ENCODE measurements at places on chromosomes 4 and X. TPM values are rescaled to one million over a fixed set of nuclear protein-coding genes. Genes with fewer than 3 reads are reported as not detected.
A peak's percentile ranks its signal among the peaks of the same experiment; 100 is the strongest.

GRCh38 chrX:38086451-38087215, 80.3 kb downstream of the SYTL5 start:
- H3K36me3 ChIP-seq: no peaks in the 10 kb centered on the region
- DNase-seq: no peak
- H3K27me3 ChIP-seq: no peaks in the 10 kb centered on the region
- H3K4me3 ChIP-seq: no peak overlapping the region

GRCh38 chrX:119672426-119672825, 20.5 kb downstream of the SEPTIN6 start:
- no peak for DNase-seq
- no peaks in the 10 kb centered on the region for H3K36me3 ChIP-seq
- no peaks in the 10 kb centered on the region for H3K27me3 ChIP-seq
- no peak overlapping the region for H3K4me3 ChIP-seq
- H3K27ac ChIP-seq: no peak overlapping the region

- no peak overlapping the region for H3K4me3 ChIP-seq
- no peaks in the 10 kb centered on the region for H3K36me3 ChIP-seq
- H3K4me1 ChIP-seq: no peaks in the 10 kb centered on the region
- H3K27me3 ChIP-seq: no peaks in the 10 kb centered on the region
Measured at GRCh38 chr4:9952415-9952950, 68.8 kb downstream of the SLC2A9 start.

- DNase-seq: no peak
- H3K27me3 ChIP-seq: no peaks in the 10 kb centered on the region
- H3K4me3 ChIP-seq: no peak overlapping the region
Measured at GRCh38 chr4:60133375-60133774, 1066.8 kb upstream of the ADGRL3 start.

GRCh38 chr4:137909529-137910309, 332.4 kb downstream of the SLC7A11 start:
- H3K4me1 ChIP-seq: no peaks in the 10 kb centered on the region
- H3K36me3 ChIP-seq: no peaks in the 10 kb centered on the region
- H3K4me3 ChIP-seq: no peak overlapping the region
- no peak overlapping the region for H3K27ac ChIP-seq

DNA sequence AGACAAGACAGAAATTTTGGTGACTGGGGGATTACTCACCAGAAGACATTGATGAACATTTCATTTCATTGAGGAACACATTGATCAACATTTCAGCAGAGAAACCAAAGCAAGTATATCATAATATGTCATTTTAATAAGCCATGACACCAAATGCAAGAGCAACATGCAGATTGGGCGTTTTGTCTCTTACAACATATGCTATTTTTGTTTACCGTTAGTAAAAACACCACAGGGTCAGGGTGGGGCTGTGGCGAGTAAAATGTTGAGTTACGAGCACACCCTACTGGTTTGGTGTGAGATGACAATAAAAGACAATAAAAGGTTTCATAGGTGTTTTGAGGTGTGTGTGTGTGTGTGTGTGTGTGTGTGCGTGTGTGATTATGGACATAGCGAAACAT, 294.5 kb downstream of the PDGFC start:
- peak; percentile 64 for DNase-seq
- H3K36me3 ChIP-seq: no peaks in the 10 kb centered on the region
- H3K27ac ChIP-seq: no peak overlapping the region

GRCh38 chrX:3541336-3541735, 172.1 kb downstream of the PRKX start:
- H3K36me3 ChIP-seq: no peaks in the 10 kb centered on the region
- H3K4me1 ChIP-seq: no peaks in the 10 kb centered on the region
- DNase-seq: no peak
- no peak overlapping the region for H3K4me3 ChIP-seq

DNA sequence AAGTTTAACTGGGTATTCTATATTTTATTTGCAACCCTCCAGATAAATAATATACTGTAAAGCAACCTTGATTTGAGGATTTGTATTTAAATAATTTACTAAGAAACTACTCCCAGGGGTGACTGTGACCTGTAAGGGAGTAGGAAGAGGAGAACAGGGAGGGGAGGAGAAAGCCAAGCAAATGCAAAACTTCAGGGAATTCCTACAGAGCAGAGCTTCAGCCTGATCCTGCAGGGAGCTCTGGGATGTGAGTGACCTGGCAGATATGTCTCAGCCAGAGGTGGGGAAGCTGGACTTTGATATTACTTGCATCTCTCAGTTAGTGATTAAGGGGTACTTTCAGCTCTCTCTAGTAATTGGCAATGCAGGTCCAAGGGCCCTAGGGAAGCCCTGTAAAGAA, 302.0 kb downstream of the FRMPD4 start:
- no peaks in the 10 kb centered on the region for H3K27me3 ChIP-seq
- no peak overlapping the region for H3K27ac ChIP-seq
- H3K36me3 ChIP-seq: no peaks in the 10 kb centered on the region

DNA sequence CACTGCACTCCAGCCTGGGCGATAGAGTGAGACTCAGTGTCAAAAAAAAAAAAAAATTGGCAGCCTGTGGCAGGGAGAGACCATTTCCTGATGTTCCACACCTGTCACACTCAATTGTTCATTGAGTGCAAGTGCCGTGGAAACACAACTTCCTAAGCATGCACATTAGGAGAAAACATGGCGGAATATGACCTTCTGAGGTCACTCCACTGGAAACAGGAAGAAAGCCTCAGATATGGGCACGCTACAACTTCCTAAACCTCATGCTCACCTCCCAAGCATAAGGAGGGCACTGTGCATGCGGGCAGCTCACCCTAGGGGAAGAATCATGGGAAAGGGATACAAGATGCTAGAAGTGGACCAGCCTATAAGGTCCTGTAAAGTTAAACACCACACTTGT, 28.5 kb upstream of the CD99 start:
- DNase-seq: no peak
- H3K4me1 ChIP-seq: no peaks in the 10 kb centered on the region
- no peaks in the 10 kb centered on the region for H3K27me3 ChIP-seq
- no peaks in the 10 kb centered on the region for H3K36me3 ChIP-seq
- no peak overlapping the region for H3K4me3 ChIP-seq

DNA sequence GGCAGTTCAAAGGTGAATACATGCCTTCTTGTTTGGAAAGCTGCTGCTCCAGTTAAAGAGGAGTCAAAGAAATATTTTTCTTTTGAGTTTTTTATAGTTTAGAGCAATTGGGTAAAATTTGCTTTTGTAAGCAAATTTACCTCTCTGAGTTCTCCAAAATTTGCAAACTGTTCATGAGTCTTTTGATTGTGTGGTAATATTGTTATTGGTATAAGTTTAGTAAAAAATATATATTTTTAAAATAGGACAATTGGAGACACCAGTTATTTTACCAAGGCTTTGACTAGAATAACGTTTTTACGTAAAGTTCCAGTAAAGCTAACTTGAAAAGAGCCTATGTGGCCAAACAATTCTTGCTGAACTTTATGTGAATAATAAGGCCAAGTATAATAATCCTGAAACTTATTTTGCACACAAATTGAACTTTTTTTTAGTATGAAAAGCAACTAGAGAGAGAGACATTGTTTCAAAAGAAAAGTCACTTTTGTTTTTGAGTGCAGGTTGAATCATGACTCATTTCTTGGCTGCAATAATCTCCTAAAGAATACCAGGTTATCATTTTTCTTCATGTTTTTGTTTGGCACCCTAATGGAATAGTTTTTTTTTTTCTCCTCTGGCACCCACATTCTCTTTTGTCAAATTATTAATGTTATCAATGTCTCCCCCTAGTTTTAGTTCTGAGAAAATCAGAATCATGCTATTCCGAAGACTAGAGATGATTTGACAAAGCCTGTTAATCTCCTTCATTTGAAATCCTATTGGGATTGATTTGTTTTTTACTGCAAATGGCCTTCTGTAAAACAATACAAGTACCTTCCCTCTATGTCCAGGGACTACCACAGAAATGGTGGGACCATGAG, 57.1 kb downstream of the UGT2B10 start:
- no peak for DNase-seq
- no peaks in the 10 kb centered on the region for H3K4me1 ChIP-seq

GRCh38 chr4:138616775-138617174, 374.6 kb upstream of the SLC7A11 start:
- H3K4me3 ChIP-seq: no peak overlapping the region
- no peak overlapping the region for H3K27ac ChIP-seq
- DNase-seq: no peak

DNA sequence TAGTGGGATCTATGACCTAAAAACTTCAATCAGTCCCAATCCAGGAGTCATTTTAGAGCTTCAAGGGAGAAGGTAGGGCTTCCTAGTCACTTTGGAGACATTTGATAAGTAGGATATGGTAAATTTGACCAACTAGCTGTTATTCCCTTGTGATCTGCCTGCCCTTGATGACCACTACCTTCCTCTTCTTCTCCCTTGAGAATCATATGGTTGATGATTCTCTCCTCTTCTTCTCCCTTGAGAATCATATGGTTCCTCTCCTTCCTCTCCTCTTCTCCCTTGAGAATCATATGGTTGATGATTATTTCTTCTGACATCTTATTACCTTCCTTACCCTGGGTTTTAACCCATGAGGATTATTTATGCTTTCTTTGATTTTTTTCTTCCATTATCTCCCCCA, 482.6 kb upstream of the TENM3 start:
- H3K36me3 ChIP-seq: no peaks in the 10 kb centered on the region
- H3K27ac ChIP-seq: no peak overlapping the region
- no peak for DNase-seq
- no peak overlapping the region for H3K4me3 ChIP-seq
- H3K4me1 ChIP-seq: no peaks in the 10 kb centered on the region
- H3K27me3 ChIP-seq: peaks cover 12% of the 10 kb centered on the region

DNA sequence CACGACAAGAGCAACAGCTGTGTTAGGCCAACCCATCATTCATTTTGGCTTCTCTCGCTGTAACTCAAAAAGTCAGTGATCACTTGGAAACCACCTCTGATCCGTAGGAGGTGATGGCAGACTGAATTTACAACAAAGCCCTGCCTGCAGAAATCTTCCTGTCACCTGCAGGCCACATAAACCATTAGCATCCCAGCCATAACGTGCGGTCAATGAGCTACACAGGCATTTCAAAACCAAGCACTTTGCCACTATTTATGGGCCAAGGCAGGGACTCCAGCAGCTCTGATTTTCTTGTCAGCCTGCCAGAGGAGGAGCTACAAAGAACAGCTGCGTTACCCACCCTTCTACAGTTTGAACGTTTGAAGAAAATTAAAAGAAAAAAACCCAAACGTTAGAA, 228.1 kb upstream of the PPARGC1A start:
- no peaks in the 10 kb centered on the region for H3K36me3 ChIP-seq
- H3K27me3 ChIP-seq: no peaks in the 10 kb centered on the region
- H3K4me3 ChIP-seq: no peak overlapping the region
- H3K27ac ChIP-seq: no peak overlapping the region
- no peak for DNase-seq

GRCh38 chr4:106126062-106126461, 189.9 kb downstream of the TBCK start:
- no peaks in the 10 kb centered on the region for H3K27me3 ChIP-seq
- DNase-seq: no peak
- no peak overlapping the region for H3K4me3 ChIP-seq

GRCh38 chr4:95061220-95061619, 303.5 kb downstream of the BMPR1B start:
- no peak overlapping the region for H3K4me3 ChIP-seq
- H3K27me3 ChIP-seq: no peaks in the 10 kb centered on the region

DNA sequence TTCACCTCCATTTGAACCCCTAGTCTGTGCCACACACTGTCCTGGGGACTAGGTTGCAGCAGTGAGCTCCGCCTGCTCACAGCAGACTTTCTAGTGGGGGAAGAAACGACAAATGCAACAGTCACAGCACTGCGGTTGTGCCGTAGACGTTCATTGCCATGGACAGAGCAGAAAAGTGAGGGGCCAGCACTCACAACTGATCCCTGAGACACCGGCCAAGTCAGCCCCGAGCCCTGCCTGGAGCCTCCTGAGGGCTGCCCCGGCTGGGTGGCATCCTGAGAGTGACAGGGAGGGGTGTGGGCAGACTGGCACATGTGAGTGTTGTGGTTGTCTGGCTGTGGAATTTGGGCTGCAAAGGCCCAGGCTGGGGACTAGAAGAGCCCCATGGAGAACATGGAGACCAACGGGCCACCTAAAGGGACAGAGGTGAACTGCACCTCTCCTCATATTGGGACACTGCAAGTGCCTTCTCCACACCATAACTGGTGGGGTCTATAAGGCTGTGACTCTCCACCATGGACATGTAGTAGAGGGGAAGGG, 4.6 kb downstream of the DUSP9 start:
- no peak overlapping the region for H3K27ac ChIP-seq
- no peaks in the 10 kb centered on the region for H3K27me3 ChIP-seq
- H3K36me3 ChIP-seq: no peaks in the 10 kb centered on the region
- no peak overlapping the region for H3K4me3 ChIP-seq
- DNase-seq: no peak

DNA sequence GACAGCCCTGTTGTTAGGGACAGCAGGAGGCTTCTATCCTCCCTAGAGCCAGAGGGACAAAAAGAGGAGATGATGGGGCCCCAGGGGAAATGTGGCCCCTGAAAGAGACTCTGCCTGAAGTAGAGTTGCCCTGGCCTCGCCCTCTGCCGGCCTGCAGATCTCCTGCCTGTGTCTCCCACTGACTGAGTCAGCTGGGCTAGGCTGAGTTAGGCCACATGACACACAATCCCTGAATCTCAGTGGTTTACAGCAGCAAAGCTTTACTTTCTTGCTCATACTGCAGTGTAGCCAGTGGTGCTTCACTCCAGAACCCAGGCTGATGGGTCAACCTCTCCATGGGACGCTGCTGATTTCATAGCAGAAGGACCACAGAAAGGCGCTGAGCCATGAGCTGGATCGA, 23.5 kb downstream of the DRD5 start:
- H3K27me3 ChIP-seq: no peaks in the 10 kb centered on the region
- no peaks in the 10 kb centered on the region for H3K4me1 ChIP-seq
- DNase-seq: no peak
- H3K27ac ChIP-seq: no peak overlapping the region
- H3K36me3 ChIP-seq: no peaks in the 10 kb centered on the region

DNA sequence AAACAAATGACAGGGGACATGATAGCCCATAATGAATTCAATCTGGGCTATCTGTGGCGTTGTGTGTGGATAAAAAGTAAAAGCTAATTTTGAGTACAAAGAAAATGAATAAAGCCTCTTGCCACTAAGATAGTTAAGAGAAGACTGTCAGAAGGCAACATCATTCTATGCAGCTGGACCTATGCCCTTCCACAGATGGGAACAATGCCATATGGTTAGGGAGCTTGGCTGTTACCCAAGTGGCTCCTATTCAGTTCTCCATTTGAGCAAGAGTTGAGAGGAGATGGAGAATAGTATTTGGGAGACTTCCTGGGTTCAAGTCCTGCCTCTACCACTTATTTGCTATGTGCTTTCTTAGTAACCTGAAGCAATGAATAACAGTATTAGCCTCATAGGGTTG, 107.7 kb downstream of the ANXA3 start:
- no peaks in the 10 kb centered on the region for H3K27me3 ChIP-seq
- H3K27ac ChIP-seq: no peak overlapping the region
- H3K36me3 ChIP-seq: no peaks in the 10 kb centered on the region
- no peaks in the 10 kb centered on the region for H3K4me1 ChIP-seq

The SPOCK3 gene
- 1.7 TPM for total RNA-seq

The COX7B2 gene
- total RNA-seq: not detected

The MCF2 gene
- 0.15 TPM for total RNA-seq

The PLRG1 gene
- 141 TPM for total RNA-seq

The USP27X gene
- total RNA-seq: 3.5 TPM

The PRR32 gene
- total RNA-seq: not detected

The CXorf65 gene
- total RNA-seq: not detected

The MAGEB10 gene
- not detected for total RNA-seq

The PLS3 gene
- 50.8 TPM for total RNA-seq

The KCNIP4 gene
- total RNA-seq: not detected

All from HCT116 (cell line).